ENCODE measurements at places on chromosomes 7 and 10. TPM values are rescaled to one million over a fixed set of nuclear protein-coding genes. Genes with fewer than 3 reads are reported as not detected.

The TMEM140 gene
- not detected for total RNA-seq

The CFAP43 gene
- total RNA-seq, result 0.64 TPM

The ANKRD61 gene
- total RNA-seq, result not detected

The SUN3 gene
- not detected for total RNA-seq

The GPR15LG gene
- total RNA-seq, result not detected

The NRCAM gene
- 2.3 TPM for total RNA-seq

The HOXA4 gene
- total RNA-seq, result not detected

The DOCK1 gene
- total RNA-seq, result 57.0 TPM

The STAG3 gene
- total RNA-seq, result 3.1 TPM

The CDC14C gene
- not detected for total RNA-seq

The TAS2R5 gene
- total RNA-seq, result 0.92 TPM

The CEP55 gene
- 17.8 TPM for total RNA-seq

The GIMAP1 gene
- total RNA-seq, result not detected

The CTNNA3 gene
- 2.3 TPM for total RNA-seq

The ECHS1 gene
- 94.1 TPM for total RNA-seq

The PAPOLB gene
- total RNA-seq, result 0.13 TPM

The SPDYE8 gene
- total RNA-seq, result not detected

The CYP3A4 gene
- not detected for total RNA-seq

The HOXA7 gene
- not detected for total RNA-seq

The ADGRA1 gene
- total RNA-seq, result 0.13 TPM

The MASTL gene
- total RNA-seq, result 37.1 TPM

The NKX6-2 gene
- 0.13 TPM for total RNA-seq

The HOXA3 gene
- total RNA-seq, result not detected

The HDAC9 gene
- 7.7 TPM for total RNA-seq

The ABCC2 gene
- 0.46 TPM for total RNA-seq

The CHAT gene
- not detected for total RNA-seq

The PNLIP gene
- total RNA-seq, result not detected

The HOXA1 gene
- not detected for total RNA-seq

Measured in H9 (cell line).